ENCODE measurements at places on chromosomes 11 and 22. TPM values are rescaled to one million over a fixed set of nuclear protein-coding genes. Genes with fewer than 3 reads are reported as not detected.
A peak's percentile ranks its signal among the peaks of the same experiment; 100 is the strongest.

The OR8B8 gene
- not detected for total RNA-seq

GRCh38 chr11:94519478-94520084, 7.3 kb downstream of the C11orf97 start:
- no peak for DNase-seq

GRCh38 chr11:122599434-122599833, 56.1 kb upstream of the UBASH3B start:
- DNase-seq = no peak

DNA sequence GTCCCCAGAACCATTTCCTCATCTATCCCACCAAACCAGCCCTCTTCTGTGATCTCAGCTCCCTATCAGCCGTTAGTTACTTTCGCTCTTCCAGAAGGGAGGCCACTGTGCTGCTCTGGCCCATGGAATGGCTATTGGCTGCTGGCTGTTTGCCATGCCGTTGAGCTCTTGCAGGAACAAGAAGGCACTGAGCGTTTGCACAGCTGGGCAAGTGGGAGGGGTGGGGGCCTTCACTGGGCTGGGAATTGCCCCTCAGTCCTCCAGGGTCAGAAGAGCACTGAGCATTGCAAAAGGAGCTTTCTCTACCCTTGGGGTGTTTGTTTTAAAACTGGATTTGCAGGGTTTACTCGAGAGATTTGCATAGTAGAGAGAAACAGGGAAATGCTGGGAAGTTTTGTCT, 129.0 kb upstream of the PARVA start:
- DNase-seq = no peak

DNA sequence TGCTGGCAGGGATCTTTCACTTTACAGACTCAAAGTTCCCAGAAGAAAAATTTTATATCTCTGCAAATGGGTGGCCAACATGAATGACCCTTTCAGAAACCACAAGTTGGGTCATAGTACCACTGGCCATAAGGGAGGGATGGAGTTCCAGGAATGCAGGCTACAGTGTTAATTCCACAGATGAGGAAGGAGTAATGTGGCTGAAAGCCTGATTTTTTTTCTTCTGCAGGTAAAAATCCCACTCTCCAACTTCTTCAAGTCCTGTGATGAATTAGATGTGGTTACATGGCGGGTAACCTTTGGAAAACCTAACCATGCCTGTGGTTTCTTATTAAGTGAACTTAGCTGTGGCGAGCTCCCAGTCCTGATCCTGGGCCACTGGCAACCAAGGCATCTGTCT, 103.2 kb downstream of the SLC1A2 start:
- DNase-seq = no peak

DNA sequence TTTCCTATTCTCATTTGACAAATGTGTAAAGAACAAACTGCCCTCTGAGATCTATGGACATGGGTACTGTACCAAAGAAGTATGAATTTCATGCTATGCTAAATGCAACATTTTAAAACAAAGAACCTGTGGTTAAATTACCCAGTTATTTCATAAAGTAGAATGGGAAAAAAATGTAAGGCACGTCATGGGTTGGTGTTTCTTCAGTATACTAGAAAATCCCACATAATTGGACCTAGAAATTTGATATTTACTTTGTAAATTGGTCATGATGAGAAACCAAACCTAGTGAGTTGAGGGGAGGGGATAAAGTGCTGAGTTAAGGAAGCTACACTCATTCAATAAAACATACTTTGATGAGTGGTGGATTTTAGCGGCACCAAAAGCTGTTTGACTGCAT, 104.1 kb downstream of the ALX4 start:
- DNase-seq = no peak

The MRGPRX4 gene
- total RNA-seq = not detected

The NLRP14 gene
- 0.10 TPM for total RNA-seq

DNA sequence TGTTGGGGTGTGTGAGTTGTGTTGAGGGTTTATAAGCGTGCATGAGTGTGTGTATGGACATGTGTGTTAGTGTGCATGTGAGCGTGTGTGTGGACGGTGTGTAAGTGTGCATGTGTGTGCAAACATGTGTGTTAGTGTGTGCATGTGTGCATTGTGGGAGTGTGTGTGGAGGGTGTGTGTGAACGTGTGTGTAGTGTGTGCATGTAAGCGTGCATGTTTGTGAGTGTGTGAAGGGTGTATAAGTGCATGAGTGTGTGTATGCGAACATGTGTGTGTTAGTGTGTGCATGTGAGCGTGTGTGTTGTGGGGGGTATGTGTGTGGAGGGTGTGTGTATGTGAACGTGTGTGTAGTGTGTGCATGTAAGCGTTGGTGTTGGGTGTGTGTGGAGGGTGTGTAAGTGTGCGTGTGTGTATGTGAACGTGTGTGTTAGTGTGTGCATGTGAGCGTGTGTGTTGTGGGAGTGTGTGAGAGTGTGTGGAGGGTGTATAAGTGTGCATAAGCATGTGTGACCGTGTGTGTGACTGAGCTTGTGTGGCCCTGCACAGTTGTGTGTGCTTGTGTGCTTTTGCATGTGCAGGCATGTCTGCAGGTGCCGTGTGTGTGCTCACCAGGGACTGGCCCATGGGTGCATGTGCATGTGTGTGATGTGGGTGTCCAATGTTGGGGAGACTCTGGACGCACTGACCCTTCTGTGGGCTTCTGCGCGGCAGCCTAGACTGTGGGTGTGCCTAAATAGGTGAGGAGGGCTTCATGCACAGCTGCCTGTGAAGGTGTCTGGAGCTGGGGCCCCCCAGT, 866.2 kb downstream of the TBC1D22A start:
- no peak for DNase-seq

GRCh38 chr22:46563381-46564083, 26.1 kb upstream of the CELSR1 start:
- peak; percentile 68 for DNase-seq

GRCh38 chr11:64745521-64746328, 1.8 kb upstream of the RASGRP2 start:
- peak; percentile 80 for DNase-seq

The NRXN2 gene
- total RNA-seq = 0.23 TPM

DNA sequence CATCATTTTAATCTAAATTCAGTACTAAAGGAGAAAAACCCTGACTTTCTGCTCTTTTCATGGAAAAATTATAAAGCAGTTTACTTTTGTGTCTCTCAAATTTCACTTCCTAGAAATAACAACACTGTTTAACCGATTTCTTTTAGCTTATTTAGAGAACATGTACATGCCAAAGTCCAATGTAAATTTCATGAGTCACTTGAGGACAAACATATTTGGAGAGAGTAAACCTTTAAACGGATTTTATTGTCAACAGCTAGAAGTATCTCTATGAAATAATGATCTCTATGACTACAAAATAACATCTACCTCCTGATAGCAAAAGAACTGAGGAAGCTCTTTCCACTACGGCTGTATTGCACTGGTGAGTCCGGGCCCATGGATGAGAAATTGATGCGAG, 46.3 kb upstream of the SLC22A25 start:
- DNase-seq = no peak

The ROM1 gene
- 3.2 TPM for total RNA-seq

DNA sequence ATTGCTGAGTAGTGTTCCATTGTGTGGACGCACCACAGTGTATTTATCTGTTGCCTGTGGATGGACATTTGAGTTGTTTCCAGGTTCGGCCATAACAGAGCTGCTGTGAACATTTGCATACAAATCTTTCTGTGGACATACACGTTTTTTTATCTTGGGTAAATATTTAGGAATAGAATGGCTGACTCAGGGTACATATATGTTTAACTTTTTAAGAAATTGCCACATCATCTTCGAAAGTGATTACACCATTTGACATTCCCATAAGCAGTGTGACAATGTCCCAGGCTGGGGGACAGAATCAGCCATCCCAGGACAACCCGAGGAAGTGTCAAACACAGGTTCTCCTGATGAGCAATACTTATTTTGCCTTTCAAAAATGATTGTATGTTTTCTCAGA, 87.9 kb downstream of the OSBP2 start:
- DNase-seq = no peak
